ENCODE measurements at places on chromosomes 3 and 15.

DNA sequence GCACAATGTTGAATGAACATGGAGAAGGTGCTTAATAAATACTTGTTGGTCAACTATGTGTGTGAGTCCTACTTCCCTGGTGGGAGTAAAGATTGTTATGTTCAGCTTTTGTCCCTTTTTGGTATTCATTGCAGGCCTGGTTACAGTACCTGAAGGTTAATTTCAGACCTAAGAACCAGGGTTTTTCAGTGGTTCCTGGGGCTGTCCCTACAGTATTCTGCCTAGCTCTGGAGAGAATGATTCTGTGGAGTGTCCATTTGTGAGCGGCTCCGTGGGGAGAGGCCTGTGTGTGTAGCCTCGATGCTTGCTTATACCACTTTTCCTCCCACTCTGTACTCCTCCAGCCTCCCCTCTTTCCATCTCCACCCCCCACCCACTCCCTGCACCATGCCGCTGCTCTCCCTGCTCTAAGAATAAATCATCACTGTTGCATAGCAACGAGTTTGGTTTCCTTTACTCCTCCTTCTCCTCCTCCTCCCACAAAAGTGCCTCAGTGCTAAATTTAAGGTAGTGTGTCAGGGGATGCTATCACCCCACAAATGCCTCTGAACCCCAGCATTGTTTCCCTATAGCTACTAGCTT is 150.6 kb upstream of the ROPN1 start:
- no peak for DNase-seq

GRCh38 chr15:41827290-41827879 is 507 bp upstream of the JMJD7 start:
- no peak for DNase-seq

GRCh38 chr3:105349684-105350387 is 16.9 kb upstream of the ALCAM start:
- DNase-seq = no peak

DNA sequence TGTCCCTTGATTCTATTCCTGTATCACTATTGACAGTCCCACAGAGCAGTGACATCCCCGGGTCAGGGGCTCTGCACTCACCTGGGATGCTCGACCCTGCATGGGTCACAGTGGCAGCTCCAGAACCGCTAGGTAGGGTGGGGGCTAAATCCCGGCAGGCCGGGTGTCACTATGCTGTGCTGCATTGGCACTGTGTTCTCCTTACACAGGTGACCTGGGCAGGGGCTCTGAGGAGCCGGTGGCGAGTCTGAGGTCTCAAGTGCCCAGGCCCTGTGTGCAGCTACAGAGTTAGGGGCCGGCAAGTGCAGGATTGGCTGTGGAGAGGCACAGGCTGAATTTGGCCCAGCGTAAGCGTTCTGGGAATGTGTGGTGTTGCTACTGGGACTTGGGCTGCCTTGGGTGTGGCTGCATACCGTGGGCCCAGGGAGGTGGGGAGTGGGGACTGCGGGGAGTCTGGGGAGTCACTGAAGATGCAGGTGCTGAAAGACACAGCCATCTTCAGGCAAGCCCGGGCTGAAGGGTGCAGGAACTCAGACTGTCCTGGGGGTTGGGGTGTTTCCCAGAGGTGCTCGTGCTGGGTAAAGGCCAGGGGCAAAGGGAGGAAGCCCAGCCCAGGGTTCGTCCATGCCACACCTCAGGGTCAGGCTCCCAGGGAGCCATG is 102.6 kb upstream of the PRR20G start:
- no peak for DNase-seq

DNA sequence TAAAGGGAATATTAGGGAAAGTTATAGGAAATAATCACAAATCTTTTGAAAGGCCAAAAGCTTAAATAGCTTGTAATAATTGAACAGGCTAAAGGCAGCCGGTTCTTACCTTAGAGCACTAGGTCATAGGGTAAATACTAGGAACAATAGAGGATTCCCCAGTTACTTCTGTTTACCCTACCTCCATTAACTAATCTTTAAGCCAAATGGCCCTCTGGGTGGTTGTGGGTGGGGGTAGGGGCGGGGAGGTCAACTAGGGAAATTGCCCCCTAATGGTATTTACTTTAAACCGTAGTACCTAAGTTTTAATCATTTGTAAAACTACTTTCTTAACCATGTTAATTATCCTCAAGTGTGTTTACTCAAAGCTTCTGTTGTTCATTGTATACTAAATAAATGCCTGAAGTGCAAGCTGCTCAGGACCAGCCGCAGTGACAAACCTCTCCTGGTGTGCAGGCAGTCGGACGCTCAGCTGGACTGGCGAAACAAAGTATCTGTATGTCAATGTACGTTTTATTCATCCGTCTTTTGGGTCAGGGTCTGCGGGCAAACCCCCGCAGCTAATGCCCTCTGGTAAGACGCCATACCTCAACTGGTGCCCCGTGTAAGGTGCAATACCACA is 18.9 kb downstream of the MAGEL2 start:
- no peak for DNase-seq

- no peak for DNase-seq
Observed at GRCh38 chr15:48896869-48897814, 19.2 kb downstream of the EID1 start.

DNA sequence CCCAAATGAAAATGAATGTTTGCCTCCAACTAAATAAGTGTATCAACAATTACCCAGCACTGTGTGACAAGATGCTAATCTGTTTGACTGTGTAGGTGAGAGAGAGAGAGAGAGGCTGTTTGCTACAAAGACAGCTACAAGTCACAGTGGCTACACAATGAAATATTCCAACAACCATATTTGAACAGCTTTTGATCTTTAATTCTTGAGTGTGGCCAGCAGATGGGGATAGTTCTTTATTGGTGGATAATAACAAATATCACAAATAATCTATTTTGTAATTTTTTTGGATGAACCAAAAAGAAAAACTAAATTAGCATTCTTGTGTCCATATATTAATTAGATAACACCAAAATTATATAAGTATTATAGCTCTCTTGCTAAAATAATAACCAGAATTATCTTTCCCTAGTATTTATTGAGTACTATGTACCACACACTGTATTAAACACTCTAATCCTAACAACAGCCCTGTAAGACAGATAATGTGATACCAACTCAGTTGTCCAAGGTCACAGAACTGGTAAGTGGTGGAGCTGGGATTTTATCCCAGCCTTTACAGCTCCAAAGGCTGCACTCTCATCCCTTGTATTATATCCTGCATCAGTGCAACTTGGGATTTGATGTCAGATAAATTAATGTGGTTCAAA is 61.9 kb upstream of the C3orf80 start:
- DNase-seq = no peak

DNA sequence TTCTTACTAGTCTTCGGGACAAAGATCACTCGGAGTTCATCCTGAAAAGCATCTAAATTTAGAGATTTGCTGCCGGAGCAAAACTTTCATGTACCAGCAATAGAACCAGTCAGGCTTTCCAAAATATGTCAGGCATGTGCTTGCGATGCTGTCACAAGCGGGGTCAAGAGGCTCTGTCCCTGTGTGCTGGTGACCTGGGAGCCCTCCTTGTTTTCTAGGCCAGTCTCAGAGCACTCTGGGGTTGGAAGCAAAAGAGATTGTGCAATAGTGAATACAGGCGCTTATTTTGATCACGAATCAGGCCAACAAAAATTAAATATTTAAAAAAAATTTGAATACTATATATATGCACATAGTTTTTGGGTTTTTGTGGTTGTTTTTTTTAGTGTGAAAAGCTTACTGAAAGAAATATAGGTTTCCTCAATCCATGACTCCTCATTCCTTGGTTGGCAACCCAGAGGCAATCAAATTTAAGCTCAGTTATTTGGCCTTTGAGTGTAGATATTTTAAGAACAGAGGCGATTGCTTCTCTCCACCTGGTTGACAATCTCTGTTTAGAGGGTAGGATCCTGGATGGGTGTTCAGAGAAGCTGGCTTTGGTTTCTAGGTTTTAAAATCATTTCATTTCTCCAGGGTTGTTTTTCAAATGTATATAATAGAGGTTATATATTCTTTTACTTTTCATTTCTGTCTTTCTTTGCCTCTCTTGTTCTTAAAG is 8.4 kb upstream of the KLHL24 start:
- no peak for DNase-seq

- no peak for DNase-seq
Observed at GRCh38 chr15:55721554-55722185, 21.3 kb downstream of the PRTG start.

DNA sequence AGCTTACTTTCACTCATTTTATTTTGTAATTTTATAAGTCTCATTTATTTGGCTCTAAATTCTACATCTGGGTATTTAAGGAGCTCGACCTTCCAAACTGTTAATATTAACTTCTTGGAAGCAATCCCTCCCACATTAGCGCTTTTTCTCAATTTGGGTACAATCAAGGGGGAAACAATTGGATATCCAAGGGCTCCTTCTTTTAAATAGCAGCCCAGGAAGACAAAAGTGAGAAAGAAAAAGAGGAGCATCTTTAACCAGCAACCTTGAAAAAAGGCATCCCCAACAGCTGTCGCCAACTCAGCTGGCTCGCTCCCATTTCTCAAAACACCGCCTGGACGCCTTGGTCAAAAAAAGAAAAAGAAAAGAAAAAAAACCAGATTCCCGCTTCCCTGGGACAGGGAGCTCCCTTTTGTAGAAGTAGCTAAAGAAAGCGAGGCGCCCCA is 873 bp downstream of the C3orf70 start:
- no peak for DNase-seq

GRCh38 chr3:123818921-123819429 is 65.2 kb downstream of the MYLK start:
- DNase-seq = no peak

- DNase-seq = no peak
Observed at GRCh38 chr3:146975476-146975875, 370.3 kb upstream of the PLSCR5 start.

- peak; percentile 74 for DNase-seq
Observed at GRCh38 chr15:90530250-90531051, 728 bp downstream of the CRTC3 start.

- DNase-seq = no peak
Observed at GRCh38 chr15:93110502-93111040, 21.6 kb upstream of the RGMA start.

GRCh38 chr3:59426821-59427565 is 377.2 kb upstream of the CFAP20DC start:
- DNase-seq = peak; percentile 47

DNA sequence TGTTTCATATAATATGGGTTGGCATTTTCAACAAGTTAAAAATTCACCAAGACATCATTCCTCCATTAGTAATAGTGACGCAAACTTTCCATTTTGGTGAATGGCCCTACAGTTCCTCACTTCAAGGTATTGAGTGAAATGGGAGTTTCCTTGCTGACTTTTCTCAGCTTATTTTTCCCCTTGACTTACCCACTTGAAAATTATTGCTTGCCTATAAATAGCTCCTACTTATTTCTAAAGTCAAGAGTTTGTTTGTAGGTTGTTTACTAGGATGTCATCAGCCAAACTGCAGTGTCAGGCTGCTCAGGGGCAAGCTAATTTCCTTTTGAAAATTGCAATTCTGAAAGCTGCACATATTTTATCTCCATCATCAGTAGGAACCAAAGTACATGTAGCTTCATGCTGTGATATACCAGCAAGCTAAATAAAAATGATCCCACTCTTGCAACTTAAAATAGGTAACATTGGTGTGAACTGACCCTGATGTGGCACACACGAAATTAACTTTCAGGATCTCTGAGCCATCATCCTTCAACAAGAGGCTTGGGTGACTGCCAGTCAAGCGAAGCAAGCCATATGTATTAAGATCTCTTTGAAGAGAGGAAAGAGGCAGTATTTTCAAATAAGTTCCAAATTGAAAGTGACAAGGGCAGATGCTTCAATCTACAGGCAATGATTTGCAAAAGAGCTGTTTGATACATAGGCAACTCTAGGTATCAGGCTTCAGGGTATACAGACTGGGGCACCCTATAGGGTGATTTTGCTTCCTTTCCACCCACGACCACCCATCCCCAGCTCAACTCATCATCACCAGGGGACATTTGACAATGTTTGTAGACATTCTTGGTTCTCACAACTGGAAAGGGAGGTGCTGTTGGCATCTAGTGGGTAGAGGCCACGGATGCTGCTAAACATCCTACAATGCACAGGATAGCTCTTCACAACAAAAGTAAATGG is 66.8 kb upstream of the RASGRP1 start:
- no peak for DNase-seq

- no peak for DNase-seq
Observed at GRCh38 chr3:134640872-134641470, 9.9 kb downstream of the KY start.

- no peak for DNase-seq
Observed at GRCh38 chr3:169755488-169755887, 9.4 kb downstream of the TERC start.

DNA sequence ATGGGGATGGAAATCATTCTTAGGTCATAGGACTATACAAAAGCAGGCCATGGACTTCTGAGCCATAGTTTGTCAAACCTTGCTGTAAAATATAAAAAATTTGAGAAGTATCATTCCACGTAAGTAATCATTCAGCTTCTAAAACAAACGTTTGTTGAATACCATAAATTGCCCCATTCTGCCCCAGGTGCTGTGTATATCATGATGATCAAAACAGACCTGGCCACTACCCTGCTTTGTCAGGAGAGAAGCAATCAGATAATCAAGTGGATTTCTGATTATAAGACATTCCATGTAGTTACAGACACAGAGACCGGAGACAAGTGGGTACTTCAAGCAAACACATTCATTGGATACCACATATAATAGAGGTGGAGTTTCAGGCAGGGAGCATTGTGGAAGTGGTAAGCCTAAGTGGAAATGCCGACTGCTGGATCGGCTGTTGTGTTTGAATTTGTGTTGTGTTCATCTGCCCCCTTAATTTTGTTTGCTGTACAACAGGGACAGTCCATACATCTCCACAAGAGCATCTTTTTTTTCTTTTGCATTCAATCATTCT is 61.7 kb downstream of the TGFBR2 start:
- no peak for DNase-seq

- no peak for DNase-seq
Observed at GRCh38 chr3:100151024-100151707, 36.9 kb upstream of the FILIP1L start.

DNA sequence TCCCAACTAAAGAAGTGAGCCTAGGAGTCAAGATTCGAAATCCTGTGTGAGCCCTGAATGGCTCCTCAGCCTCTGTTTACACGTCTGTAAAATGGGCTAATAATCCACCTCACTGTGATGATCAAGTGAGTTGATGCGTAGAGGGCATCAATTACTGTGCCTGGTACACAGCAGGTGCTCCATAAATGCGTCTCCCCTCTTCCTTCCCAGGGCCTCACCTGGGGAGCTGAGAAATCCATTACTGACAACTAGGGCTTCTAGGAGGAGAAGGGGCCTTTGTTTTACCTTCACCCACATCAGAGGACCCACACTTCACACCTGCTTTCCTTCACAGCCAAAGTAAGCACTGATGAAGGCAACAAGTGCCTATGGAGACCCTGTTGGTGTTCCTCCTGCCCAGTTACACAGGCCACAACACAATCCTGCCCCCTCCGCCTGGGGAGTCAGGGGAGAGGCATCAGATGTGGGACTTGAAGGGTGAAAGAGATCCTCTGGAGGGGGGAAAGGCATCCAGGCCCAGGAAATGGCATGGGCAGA is 1.4 kb downstream of the CIB2 start:
- DNase-seq = no peak

- no peak for DNase-seq
Observed at GRCh38 chr3:154122912-154123559, 1.8 kb downstream of the ARHGEF26 start.

All from activated T-cell treated with anti-CD3 and anti-CD28 coated beads, Interleukin-2, amount 50 U/mL, for 48 hours (primary cell).